ENCODE measurements at places on chromosomes 5 and 9. TPM values are rescaled to one million over a fixed set of nuclear protein-coding genes. Genes with fewer than 3 reads are reported as not detected.

FOCAD gene
- 21.7 TPM for polyA plus RNA-seq

SEMA5A gene
- polyA plus RNA-seq = not detected

IL4 gene
- polyA plus RNA-seq = not detected

OR13J1 gene
- polyA plus RNA-seq = not detected

MLLT3 gene
- polyA plus RNA-seq = 15.3 TPM

UBE2B gene
- polyA plus RNA-seq = 61.5 TPM

NXNL2 gene
- polyA plus RNA-seq = 0.92 TPM

S100Z gene
- not detected for polyA plus RNA-seq

ACTBL2 gene
- polyA plus RNA-seq = 0.11 TPM

PTGDS gene
- polyA plus RNA-seq = 0.26 TPM

WDR38 gene
- polyA plus RNA-seq = 0.12 TPM

TAF11L5 gene
- polyA plus RNA-seq = not detected

UNC5A gene
- 0.07 TPM for polyA plus RNA-seq

SLCO4C1 gene
- polyA plus RNA-seq = 0.04 TPM

SPACA9 gene
- 3.6 TPM for polyA plus RNA-seq

ARL14EPL gene
- 0.12 TPM for polyA plus RNA-seq

TPM2 gene
- 1,022 TPM for polyA plus RNA-seq

ZNF366 gene
- polyA plus RNA-seq = not detected

IL17B gene
- polyA plus RNA-seq = not detected

OCLN gene
- polyA plus RNA-seq = 11.4 TPM

Measured in A549 (cell line).